NCI-H1417 (cell line): ENCODE measurements at places on chromosomes 3 and 15.

DNA sequence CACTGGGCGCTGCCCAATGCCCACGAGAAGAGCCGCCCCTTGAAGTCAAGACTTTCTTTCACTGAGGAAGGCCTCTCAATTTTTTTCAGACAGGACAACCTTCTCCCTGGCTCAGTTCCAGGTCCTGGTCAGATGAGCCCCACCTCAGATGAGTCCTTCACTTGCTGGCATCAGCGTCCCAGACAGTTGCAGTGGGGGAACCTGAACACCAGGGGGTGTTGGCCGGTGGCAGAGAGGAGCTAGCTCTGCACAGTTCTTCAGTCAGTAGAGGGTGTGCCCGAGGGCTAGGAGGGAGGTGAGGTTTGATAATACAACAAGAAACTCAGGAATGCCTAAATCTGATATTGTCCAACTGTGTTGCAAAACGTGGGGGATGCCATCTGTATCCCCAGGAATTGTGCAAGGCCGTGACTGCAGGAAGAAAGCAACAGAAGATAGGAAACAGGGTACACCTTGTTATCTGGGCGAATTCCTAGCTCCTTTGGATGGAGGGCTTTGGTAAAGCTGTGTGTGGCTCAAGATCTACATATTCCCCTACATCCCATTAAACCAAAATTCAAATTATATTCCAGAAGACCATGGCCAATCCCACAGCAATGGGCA, 34.3 kb downstream of the CCR3 start:
- peak; percentile 30 for DNase-seq

DNA sequence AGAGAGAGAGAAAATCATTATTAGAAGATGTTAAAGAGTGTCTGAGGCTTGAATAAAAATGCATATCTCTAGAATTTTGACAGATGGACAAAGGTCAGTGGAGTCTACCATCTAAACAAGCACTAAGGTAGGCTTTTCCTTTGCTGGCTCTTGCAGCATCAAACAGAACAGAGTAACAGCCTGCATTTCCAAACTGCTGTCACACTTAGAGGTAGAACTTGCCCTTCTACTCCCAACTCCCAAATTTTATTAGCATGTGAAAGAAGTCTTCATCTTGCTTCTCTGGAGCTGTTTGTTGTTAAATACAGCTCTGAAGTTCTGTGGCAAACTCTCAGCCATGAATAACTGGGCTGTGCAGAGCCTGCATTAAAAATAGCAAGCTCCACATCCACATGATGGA, 4.1 kb upstream of the MB21D2 start:
- DNase-seq = no peak

GRCh38 chr3:158074591-158074990, 31.6 kb downstream of the SHOX2 start:
- DNase-seq = no peak

GRCh38 chr3:11236588-11237461, 35.4 kb upstream of the ATG7 start:
- DNase-seq = peak; percentile 37

GRCh38 chr15:33204926-33205325, 10.4 kb upstream of the FMN1 start:
- no peak for DNase-seq

DNA sequence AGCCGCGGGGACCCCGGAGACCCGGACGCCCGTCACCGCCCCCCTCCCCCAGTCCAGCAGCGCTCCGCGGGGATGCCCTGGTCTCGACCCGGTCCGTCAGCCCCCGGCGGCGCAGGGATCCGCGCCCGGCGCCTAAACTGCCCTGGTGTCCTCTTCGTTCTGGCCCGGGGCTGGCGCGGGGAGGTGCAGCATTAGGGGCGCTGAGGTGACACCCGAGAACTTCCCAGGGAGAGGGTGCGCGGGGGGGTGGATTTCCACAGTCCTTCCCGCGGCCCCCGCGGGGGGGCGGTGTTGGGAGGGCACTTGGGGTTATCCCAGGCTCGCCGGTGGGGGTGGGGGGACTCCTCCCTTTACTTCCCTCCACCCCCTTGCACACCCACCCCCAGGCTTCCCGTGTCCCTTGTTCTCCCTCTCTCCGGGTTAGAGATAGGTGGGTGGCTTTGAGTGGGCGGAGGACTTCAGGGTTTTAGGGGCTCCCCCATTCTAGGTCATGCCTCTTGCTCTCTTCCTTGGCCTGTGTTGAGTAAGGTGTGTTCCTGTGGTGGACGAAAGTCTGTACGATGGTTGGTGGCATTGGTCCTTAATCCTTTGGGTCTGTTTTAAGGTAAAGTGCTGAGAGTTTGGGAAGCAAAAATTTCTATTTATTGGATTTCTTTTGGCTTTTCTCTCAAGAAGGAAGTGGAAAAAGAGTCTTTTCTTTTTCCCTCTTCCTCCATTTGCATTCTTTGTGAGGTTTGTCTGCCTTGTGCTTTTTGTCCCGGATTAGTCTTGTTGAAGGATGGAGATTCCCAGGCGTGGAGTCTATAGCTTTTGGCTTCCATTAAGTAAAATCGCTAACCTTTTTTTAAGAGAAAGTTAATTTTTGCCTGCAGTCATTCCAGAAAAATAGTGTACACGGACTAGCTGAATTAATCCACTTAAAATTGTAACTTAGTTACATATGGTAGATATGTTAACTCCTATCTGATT, 811 bp downstream of the SKIL start:
- DNase-seq = peak; percentile 38

DNA sequence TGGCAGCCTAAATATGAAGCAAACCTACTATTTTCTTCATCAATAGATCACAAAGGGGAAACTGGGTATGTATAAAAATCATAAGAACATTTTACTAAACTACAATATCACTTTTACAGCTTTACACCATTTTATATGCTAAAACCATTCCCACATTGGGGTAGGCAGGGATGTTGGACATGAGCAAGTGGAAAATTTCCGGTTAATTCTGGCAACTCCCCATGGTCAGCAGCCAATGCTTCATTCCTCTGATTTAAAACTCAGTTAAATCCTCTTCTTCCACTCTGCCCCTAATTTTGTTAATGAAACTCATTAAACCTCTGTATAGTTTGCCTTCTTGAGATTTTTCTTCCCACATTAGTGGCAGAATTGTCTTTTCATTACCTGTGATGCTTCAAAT, 552.5 kb upstream of the NECTIN3 start:
- no peak for DNase-seq

DNA sequence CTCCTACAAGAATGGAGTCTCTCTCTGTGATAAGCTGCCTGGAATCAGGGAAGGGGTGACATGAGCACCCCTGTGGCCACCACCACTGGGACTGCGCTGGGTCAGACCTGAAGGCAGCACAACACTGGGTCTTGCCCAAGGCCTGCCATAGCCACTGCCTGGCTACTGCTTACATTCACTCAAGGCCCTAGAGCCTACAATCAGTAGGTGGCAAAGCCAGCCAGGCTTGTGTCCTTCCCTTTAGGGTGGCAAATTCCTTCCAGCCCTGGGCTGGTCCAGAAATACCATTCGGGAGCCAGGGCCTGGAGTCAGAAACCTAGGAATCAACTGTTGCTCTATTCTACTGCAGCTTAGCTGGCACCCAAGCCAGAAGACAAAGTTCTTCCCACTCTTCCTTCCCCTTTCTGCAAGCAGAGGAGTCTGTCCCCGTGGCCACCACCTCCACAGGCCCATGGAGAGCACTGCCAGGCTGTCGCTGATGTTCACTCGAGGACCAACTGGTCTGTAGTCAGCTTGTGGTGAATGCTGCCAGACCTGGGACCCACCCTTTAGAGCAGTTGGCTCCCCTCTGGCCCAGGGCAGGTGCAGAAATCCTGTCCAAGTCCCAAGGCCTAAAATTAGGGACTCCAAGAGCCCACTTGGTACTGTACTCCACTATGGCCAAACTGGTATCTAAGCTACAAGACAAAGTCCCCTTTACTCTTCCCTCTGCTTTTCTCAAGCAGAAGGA, 307.4 kb downstream of the THSD4 start:
- DNase-seq = no peak

GRCh38 chr3:38173834-38174418, 8.6 kb downstream of the OXSR1 start:
- DNase-seq = no peak

GRCh38 chr15:80234883-80235282, 17.1 kb downstream of the CTXND1 start:
- no peak for DNase-seq

GRCh38 chr3:146581080-146581601, 24.0 kb downstream of the PLSCR5 start:
- no peak for DNase-seq

- peak; percentile 91 for DNase-seq
Measured at GRCh38 chr3:21942328-21942727, 191.3 kb upstream of the ZNF385D start.

GRCh38 chr3:59759298-59760031, 709.6 kb upstream of the CFAP20DC start:
- DNase-seq = no peak

- peak; percentile 43 for DNase-seq
Measured at GRCh38 chr15:33729653-33730052, 238.6 kb upstream of the CHRM5 start.

- DNase-seq = no peak
Measured at GRCh38 chr15:74173380-74174218, at the start of gene ISLR. ISLR (plus strand) TSS chr15:74173710; CDS start chr15:74174859, 1,149 bp downstream.

GRCh38 chr3:5663601-5664000, 476.1 kb downstream of the EDEM1 start:
- DNase-seq = no peak

DNA sequence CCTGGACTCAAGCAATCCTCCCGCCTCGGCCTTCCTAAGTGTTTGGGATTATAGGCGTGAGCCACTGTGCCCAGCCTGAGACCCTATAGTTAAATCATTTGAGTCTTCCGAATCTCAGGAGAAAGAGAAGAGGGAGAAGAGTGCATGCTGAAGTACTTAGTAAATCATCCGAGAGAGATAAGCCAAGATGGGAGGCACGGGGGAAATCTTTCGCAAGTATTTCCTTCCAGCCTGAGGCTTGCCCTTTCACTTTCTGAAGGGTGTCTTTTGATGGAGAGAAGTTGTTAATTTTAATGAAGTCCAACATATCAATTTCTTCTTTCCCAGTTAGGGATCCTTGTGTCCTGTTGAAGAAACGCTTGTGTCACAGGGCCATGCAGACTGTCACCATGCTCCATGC, 97.1 kb upstream of the SLC6A6 start:
- DNase-seq = no peak

DNA sequence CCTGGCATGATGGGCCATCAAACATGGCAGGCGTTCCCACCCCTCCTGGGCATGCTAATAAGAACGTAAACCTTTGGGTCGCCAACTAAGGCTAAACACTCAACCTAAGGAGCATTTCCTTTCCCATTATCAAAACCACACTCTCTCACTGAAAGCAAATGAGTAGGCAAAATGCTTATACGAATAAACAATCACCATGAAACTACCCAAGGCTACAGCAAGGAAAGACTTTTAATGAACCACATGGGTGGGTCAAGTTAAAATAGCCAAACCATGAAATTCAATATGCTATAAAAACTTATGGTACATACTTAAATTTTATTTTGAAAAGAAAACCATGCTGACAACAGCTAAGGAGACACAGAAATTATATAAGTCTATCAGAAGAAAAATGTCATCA, 180.6 kb downstream of the OSBPL10 start:
- DNase-seq = no peak

DNA sequence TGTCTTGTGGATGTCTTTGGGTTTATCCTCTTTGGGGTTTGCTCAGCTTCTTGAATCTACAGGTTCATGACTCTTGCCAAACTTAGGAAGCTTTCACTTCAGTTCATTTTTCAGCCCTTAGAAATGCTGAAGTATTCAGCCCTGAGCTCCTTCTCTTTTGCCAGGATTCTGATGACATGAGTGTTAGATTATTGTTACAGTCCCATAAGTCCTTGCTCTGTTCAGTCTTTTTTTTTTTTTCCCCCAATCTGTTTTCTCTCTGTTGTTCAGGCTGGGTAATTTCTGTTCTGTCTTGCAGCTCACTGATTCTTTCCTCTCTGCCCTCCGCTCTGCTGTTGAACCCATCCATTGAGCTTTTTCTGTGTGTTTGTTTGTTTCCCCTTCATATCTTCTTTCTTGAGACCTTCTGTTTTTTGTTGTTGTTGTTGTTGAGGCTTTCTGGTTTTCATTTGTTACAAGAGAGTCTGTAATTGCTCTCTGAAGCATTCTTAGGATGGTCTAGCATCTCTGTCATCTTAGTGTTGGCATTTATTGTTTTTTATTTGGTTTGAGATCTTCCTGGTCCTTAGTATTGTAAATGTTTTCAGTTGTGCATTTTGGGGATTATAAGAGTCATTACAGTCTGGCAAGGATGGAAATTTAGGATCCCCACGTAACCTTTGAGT, 18.4 kb downstream of the LRCH3 start:
- no peak for DNase-seq

- no peak for DNase-seq
Measured at GRCh38 chr15:38867556-38867955, 302.9 kb upstream of the RASGRP1 start.

- no peak for DNase-seq
Measured at GRCh38 chr3:171257251-171258203, 202.7 kb downstream of the TNIK start.

DNA sequence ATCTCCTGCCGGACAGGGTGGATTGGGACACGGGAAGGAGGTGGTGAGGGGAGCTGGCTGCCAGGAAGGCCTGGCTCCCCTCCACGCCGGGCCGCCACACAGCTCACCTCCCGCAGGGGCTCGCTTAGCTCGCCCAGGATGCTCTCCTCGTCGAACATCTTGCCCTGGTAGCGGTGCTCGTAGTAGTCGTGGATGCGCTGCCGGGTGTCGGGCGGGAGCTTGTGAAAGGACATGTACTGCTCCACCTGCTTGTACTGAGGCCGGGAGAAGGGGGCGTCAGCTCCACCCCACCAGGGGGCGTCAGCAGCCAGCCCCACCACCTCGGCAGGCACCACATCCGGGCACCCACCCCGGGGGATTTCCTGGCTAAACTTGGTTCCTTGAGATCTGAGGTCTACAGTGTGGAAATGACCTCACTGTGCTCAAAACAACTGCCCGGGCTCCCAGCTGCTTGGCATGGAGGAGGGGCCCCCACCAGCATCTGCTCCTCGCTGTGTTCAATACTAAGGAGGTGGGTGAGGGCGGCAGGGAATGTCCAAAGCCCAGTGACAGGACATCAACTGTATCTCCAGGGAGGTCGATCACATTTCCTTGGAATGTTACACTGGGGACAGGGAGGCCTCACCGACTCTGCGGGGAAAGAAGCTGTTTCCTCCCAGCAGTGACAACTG, 43.4 kb downstream of the HCN4 start:
- DNase-seq = no peak

DNA sequence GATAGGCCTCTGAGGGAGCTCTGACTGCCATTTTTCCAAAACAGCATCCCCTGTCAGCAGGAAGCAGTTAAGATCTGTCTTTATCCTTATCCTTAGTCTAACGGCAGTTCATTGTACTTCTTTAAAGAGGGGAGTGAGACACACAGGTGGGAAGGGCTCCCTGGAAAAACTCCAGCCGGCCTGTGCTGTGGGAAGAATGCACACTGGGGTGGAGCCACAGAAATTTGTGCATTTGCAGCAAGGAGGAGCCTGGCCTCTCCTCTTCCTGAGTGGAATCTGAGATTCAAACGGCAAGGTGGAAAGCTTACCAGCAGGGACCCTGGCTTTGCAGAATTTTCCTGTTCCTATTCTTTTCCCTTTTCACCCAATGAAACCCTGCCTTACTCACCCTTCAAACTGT, 1209.4 kb downstream of the ROBO2 start:
- DNase-seq = no peak

- no peak for DNase-seq
Measured at GRCh38 chr3:141151439-141151838, 80.2 kb upstream of the PXYLP1 start.
